Activated CD4-positive, alpha-beta T cell treated with anti-CD3 and anti-CD28 coated beads for 36 hours (primary cell): ENCODE measurements at places on chromosomes 7 and 10.

DNA sequence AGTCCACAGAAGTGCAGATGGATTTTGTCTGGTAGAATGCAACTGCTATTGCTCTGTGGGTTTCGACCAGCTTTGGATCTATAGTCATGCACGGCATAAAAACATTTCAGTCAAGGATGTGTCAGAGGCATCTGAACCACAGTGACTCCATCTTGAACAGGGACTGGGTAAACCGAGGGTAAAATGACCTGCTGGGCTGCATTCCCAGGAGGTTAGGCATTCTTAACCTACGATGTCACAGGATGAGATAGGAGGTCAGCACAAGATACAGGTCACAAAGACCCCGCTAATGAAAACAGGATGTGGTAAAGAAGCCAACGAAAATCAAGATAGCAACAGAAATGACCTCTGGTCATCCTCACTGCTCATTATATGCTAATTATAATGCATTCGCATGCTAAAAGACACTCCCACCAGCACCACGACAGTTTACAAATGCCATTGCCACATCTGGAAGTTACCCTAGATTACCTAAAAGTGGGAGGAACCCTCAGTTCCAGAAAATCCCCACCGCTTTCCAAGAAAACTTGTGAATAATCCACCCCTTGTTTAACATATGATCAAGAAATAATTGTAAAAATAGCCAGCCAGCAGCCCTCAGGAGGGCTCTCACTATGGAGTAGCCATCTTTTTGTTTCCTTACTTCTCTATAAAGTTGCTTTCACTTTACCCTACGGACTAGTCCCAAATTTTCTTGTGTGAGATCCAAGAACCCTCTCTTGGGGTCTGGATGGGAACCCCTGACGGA is 50.7 kb upstream of the CPXM2 start:
- DNase-seq, result no peak

- no peak for DNase-seq
These were observed 189.4 kb upstream of the TCERG1L start for GRCh38 chr10:131500892-131501291.

DNA sequence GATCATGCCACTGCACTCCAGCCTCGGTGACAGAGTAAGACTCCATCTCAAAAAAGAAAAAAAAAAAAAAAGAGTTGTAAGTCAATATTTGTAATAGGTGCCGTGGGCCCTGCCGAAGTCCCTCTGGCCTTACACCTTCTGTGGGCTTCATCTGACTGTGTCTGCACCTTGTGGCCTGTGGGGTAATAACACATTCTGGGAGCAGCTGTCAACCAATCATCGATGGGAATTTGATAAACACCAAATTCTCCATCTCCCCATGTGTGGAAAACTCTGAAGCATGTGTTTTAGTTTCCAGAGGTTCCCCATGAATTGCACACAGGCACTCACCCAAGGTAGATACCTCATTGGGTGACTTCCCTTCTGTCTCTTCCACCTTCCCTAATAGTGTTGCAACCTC is 10.8 kb downstream of the ZNF394 start:
- DNase-seq, result no peak

DNA sequence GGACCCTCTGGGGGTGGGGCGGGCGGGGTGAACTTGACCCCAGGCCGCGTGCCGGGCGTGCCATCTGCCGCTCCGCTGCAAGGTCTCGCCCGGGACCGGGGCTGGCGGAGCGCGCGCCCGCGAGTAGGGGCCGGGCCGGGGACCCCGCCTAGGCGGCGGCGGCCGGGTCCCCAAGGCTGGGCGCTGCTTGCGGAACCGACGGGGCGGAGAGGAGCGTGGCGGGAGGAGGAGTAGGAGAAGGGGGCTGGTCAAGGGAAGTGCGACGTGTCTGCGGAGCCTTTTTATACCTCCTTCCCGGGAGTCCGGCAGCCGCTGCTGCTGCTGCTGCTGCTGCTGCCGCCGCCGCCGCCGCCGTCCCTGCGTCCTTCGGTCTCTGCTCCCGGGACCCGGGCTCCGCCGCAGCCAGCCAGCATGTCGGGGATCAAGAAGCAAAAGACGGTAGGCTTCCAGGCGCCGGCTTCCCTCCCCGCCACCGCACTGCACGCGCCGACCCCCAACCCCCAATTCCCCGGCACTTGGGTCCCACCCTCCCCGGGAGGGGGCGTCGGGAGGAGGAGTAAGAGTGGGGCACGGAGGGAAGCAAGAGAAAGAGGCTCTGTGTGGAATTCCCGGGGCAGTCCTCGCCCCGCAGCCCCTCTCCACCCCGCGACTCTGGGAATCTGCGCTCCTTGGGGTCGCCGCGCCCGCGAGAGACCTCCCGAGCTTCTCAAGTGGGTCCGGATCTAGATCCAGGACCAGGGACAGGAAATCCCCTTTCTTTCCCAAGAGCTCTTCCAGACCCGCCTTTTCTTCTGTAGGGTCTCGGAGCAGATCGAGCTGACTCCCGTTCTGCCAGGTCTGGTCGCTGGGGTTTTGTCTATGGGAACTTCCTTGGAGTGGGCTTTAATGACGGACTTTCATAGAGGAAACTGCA is at the start of gene PAPSS2:
TSS of gene PAPSS2 (plus strand) at position 308 of the 913 bp plus-strand sequence. CDS start at position 412, 104 bp downstream.
- peak; percentile 56 for DNase-seq

DNA sequence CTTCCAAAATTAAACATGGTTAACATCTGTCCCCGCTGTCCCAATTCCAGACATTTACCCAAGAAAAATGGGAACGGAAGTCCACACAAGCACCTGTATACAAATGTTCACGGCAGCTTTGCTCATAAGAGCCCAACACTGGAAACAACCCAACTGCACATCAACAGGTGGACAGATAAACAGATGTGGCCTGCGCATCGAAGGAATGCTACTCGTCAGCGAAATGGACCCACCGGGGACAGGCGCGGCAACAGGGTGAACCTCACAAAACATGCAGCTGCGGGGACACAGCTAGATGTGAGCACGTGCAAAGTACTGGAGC is 20.9 kb downstream of the GPR146 start:
- DNase-seq, result no peak

DNA sequence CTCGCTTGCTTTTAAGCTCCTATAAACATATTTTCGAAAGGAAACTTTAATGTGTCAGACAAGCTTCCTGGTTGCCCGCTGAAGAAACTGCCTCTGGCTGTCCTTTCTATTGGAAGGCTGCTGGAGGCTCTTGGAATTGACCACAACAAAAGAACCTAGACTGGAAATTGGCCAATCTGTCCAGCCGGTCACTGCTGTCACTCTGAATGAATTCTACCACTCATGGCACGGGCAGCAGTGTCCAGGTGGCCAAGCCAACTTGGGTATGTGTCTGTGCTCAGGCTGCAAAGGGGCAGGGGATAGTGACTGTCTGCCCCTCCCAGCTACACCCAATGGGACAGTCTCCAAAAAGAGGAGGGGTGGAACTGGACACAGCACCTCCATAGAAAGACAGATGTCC is 57.6 kb downstream of the CDH23 start:
- no peak for DNase-seq

DNA sequence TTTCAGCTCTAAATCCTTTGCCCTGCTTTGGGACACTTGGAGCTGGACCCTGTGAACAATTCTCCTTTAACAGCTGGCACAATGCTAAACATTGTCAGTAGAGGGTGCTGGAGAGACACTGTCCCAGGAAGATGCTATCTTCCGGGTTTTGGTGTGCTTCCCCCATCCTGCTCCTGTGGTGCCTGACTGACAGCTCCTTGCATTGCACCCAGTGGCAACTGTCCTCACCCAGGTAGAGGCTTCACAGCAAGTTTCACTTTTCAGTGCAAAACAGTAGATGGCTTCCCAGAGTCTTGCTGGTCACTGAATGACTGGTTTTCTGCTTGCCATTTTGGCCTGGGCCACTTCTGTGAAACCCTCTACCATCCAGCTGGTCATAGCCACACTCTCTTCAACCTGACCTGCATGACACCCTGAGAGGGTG is 77.3 kb downstream of the CDC14C start:
- DNase-seq, result peak; percentile 45

DNA sequence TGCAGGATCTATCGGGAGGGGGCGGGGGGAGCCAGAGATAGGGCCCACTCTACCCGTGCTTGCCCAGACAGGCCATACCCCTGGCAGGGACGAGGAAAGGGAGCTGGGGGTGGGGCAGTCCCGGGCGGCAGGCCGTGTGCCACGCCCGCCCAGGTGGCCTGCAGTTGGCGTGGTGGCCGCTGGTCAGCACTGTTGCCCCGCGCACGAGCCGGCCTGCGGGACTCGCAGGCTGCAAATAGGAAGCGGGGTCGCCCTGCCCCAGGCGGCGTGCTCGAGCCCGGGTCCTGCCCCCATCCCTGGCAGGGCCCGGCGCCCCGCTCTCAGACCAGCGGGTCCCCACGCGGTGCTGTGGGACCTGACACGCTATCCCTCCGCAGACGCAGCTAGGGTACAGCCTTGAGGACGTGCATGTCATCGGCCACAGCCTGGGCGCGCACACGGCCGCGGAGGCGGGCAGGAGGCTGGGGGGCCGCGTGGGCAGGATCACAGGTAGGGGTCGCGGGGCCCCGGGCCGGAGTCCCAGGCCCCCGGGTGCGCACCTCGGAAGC is 6.7 kb downstream of the PNLIPRP2 start:
- DNase-seq, result no peak

- DNase-seq, result no peak
These were observed 92.7 kb upstream of the DDC start for GRCh38 chr7:50657912-50658311.

- no peak for DNase-seq
These were observed 277.6 kb upstream of the IGFBP3 start for GRCh38 chr7:46198701-46199100.

DNA sequence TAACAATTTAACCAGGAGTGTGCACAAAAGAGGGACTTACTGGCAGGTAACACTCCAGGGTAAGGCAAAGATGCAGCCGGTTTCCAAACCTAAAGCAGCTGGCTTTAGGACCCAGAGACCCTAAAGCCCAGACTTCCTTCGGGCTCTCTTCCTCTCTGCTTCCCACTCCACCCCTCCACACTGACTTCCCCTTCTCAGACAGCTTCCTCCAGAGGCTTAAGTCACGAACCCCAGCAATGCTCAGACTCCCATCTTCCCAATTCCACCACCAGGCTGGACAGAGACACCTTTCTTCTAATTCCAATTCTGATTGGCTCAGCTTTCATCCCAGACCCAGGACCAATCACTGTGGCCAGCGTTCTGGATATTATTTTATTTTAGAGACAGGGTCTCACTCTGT is 24.8 kb downstream of the STYXL1 start:
- no peak for DNase-seq

GRCh38 chr7:89029864-89030263 is 234.3 kb upstream of the TEX47 start:
- DNase-seq, result no peak

GRCh38 chr10:45423976-45424499 is 50.0 kb downstream of the ALOX5 start:
- DNase-seq, result no peak

- DNase-seq, result no peak
These were observed 44.3 kb upstream of the CABCOCO1 start for GRCh38 chr10:61618388-61618961.

GRCh38 chr10:97406064-97406463 is 4.9 kb upstream of the RRP12 start:
- no peak for DNase-seq

DNA sequence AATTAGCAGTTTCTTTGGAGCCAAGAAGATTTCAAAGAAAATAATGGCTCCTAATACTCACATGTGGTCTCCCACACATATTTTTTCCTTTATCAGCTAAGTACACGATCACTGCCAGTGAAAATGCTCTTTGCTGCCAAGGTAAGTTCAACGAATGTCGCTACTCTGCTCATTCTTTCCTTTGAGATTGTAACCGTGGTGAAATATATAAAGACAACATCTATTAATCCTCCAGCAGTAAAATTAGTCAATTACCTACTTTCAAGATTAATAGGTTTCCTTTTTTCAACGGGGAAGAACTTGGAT is 672.2 kb downstream of the GATA3 start:
- no peak for DNase-seq

DNA sequence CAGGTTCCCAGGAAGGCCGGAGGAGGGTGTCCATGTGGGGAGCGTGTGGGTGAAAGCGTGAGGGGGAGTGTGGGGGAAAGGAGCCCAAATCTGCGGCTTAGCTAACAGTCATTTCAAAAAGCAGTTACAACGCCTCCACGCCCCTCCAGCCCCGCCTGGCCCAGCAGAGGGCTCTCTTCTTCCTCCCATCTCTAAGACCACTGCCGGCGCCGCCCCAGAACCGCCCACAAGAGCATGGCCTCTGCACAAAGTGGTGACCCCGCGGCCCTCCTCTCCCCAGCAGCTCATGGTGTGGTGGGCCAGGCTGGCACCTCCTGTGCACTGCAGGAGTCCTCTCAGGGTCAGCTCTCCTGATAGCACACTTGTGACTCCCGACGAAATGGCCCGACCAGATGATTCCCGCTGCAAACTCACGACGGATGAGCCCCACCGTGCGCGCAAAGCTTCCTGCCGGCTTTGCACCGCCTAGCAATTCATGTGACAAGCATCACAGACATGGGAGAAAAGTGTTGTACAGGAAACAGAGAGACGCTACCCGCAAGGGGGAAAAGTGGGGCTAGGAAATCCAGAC is 12.4 kb upstream of the HUS1 start:
- peak; percentile 93 for DNase-seq

DNA sequence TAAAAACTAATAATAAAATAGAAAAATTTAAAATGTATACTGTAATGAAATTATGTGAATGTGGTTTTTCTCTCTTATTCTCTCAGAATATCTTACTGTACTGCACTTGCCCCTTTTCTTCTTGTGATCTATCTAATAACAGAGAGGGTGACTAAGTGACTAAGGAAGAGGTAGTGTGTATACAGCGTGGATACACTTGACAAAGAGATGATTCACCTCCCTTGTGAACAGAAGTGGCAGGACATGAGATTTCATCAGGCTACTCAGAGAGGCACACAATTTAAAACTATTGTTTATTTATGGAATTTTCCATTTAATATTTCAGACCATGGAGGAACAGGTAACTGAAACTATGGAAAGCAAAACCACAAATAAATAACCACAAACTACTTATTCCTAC is 806.6 kb upstream of the GHITM start:
- DNase-seq, result no peak

DNA sequence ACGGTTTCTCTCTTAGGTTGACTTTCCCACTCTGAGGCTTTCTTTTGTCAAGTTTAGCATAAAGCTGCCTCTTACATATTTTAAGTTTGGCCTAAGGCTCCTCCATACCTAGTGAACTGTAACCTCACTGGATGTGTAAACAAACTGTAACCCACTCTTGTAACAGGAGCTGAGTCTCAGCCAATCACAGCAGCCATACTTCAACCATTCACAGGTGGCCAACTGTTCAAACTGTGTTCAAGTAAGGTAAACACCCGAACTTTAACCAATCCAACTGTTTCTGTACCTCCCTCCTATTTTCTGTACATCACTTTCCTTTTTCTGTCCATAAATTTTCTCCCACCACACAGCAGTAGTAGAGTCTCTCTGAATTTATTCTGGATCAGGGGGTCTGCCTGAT is 7.7 kb upstream of the NRBF2 start:
- DNase-seq, result no peak

- no peak for DNase-seq
These were observed 577.9 kb downstream of the IPMK start for GRCh38 chr10:57689596-57690297.

DNA sequence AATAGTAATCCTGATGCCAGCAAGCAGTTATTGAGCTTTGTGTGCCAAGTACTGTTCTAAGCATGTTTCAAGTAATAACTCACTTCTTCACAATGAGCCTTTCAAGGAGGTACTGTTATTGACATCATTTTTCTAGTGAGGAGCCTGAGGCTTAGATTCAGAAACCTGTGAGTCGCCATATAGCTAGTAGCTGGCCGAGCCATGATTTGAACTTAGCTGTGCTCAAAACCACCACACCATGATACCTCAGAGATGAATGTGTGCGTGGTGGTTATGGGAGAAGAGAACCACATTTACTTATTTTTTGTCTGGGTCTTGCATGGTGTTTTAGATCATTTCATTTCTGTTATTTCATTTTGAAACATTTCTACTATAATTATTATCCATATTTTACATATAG is 578.9 kb downstream of the AUTS2 start:
- DNase-seq, result peak; percentile 35
